Sciatic nerve (tissue), 2 donors: ENCODE measurements at places on chromosomes 5 and 9.

GRCh38 chr9:88732128-88732527, 197.2 kb downstream of the NXNL2 start:
- DNase-seq = no peak

GRCh38 chr5:125969814-125970171, 453.4 kb upstream of the GRAMD2B start:
- no peak for DNase-seq

GRCh38 chr9:24245988-24246387, 299.7 kb downstream of the IZUMO3 start:
- no peak for DNase-seq

- DNase-seq = no peak
Measured at GRCh38 chr9:14608540-14608939, 84.7 kb downstream of the ZDHHC21 start.

GRCh38 chr5:39014561-39014960, 59.6 kb downstream of the RICTOR start:
- DNase-seq = no peak

- no peak for DNase-seq
Measured at GRCh38 chr5:79954620-79955019, 36.4 kb downstream of the MTX3 start.

- DNase-seq = no peak
Measured at GRCh38 chr5:169906745-169907649, 73.3 kb downstream of the INSYN2B start.

GRCh38 chr5:123116058-123116457, 27.0 kb downstream of the PRDM6 start:
- no peak for DNase-seq

DNA sequence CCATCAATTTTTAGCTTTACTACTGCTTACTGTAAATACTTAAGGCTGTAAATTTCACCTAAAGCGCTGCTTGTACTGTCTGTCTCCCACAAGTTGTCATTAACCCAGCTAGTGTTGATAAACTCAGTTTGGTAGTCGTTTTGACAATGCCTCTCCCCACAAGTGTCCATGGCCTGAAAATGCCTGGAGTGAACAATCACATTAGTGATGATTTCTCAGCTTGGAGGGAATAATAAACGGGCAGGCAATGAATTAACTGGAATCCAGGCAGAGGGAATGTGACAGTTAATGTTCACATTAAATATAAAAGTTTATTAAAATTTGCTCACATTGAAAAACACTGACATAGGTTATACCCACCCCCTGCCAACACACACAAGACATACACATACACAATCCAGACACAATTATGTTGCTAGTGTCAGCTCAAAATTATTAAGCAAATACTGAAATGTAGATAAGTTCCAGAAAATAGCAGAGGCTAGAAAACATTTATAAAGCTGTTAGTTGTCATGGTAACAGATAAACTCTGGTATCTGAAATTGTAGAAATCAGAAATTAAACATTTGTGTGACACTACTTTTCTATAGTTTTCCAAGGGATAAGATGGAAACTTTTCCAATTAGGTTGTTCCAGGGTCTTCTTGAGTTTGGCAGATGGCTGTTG, 341.9 kb downstream of the DIRAS2 start:
- no peak for DNase-seq

DNA sequence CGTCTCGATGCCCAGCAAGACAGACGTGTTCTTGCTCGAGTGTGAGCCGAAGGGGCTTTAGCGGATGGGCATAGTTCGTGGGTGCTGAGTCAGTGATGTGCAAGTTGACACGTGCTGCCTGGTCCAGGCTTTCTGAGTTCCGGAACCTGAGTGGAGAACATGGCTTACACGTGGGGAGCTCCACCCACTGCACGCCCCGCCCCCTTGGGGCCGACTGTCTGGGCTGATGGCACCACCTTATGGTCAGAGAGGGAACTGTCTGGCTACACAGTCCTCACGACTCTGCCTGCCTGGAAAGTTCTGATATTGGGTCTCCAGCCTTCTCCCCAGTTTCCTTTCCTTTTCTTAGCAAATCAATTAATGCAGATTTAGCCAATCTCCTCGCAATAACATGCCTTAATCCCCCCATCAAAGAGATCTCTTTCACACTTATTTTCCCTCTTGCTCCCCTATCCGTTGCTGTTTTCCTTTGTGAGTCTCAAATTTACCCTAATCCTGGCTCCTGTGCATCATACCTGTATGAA, 3.8 kb upstream of the STC2 start:
- peak; percentile 88 for DNase-seq

GRCh38 chr9:2493529-2493928, 128.1 kb upstream of the VLDLR start:
- DNase-seq = no peak

GRCh38 chr5:135376961-135377624, 21.9 kb downstream of the MACROH2A1 start:
- no peak for DNase-seq

DNA sequence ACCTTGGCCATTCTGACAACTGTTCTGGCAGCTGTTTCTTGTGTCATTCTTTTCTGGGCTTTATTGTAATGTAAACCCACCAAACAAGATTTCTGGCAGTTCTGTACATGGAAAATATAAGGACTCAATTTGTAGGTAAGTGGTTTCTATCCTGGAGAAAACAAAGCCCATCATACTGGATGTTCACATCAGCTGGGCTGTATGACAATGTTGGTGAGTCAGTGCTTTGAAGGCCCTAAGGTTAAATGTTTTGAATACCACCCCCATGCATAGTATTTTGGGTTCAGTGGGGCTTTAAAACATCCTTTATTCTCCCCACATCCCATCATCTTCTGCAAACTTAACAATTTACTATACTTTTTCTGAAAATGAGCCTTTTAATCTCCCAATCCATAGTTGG, 52.5 kb downstream of the SH3GL2 start:
- DNase-seq = no peak

GRCh38 chr5:102758576-102758975, 3.5 kb downstream of the PAM start:
- no peak for DNase-seq

GRCh38 chr9:20865347-20865746, 166.1 kb downstream of the HACD4 start:
- no peak for DNase-seq
